ENCODE measurements at places on chromosomes 16 and 17.

DNA sequence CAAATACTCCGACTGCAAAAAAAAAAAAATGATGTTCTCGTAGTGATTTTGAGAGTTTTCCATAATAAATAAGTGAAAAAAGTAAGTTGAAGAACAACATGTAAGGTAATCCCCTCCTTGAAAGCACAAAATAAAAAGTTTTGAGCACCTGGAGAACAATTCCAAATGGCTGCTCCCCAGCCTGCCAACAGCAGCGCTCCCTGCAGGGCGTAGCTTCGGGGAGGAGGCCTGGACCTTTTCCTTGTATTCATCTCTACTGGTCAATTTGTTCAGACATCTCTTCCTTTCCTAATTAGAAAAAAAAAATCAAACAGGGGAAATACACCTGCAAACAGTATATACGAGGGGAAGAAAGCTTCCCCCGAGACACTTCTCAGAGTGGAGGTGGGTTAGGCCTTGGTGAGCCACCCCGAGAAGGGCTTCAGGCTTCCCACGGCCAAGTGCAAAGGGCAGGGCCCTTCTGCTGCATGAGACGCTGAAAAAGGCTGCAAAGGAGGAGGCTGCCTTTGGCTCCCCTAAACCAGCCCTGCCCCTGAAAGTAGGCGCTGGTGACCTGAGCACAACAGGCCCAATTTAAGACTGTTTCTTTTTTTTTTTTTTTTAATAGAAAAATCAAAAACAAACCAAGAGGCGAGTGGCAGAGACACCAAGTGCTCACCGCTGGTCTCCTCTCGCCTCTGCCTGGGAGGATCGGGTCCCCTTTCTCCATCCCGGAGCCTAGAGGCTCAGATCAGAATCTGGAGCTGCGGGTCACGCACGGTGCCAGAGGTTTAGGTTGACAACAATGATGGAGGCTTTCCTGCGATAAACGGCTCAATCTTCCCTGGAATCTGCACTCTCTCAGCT is 193.1 kb upstream of the FOXF1 start:
- no peak for DNase-seq

DNA sequence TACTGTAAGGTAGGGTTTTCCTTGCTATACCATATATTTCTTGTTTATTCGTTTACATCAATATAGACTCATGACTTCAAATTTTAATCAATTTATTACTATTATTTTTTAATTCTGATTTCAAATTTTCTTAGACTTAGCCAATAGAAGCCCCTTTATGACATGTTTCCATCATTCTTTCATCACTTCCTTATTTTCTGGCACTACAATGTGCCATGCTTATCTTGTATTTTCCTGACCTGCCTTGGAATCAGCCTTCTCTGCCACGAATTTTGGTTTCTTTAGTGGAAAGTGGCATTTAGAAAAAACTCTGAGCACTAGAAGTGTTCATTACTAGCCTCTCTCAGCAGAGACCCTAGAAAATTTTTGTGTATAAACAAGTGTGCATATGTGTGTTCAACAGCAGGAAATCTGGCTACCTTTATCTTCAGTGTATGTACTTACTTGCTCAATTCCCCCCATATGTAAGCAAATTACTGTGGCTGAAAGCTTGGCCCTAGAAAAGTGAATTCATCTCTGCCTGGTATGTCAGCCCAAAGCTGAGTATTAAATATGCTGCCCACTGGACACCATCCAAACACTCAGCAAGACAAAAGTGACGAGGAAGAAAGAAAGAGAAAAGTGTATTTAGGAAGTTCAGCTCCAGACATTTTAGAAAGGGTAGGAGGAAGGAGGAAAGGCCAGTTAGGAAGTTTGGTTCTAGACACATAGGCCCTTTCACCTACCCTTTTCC is 4.0 kb downstream of the STXBP4 start:
- no peak for DNase-seq

DNA sequence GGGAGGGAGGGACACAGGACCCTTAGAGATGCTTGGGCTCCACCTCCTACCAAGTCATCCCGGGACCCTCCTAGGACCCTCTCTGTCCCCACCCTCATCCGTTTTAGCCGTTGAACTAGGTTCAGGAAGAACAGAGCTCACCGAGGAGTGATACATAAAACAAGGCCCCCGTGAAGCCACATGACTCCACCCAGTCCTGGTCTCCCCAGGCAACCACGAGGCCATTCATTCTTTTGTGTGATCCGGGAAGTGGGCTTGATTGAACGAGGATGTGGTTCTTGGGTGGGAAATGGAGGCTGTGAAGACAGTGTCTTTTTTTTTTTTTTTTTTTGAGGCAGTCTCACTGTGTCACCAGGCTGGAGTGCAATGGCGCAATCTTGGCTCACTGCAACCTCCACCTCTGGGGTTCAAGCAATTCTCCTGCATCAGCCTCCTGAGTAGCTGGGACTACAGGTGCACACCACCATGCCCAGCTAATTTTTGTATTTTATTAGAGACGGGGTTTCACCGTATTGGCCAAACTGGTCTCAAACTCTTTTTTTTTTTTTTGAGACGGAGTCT is 14.8 kb downstream of the TRARG1 start:
- peak; percentile 28 for DNase-seq

DNA sequence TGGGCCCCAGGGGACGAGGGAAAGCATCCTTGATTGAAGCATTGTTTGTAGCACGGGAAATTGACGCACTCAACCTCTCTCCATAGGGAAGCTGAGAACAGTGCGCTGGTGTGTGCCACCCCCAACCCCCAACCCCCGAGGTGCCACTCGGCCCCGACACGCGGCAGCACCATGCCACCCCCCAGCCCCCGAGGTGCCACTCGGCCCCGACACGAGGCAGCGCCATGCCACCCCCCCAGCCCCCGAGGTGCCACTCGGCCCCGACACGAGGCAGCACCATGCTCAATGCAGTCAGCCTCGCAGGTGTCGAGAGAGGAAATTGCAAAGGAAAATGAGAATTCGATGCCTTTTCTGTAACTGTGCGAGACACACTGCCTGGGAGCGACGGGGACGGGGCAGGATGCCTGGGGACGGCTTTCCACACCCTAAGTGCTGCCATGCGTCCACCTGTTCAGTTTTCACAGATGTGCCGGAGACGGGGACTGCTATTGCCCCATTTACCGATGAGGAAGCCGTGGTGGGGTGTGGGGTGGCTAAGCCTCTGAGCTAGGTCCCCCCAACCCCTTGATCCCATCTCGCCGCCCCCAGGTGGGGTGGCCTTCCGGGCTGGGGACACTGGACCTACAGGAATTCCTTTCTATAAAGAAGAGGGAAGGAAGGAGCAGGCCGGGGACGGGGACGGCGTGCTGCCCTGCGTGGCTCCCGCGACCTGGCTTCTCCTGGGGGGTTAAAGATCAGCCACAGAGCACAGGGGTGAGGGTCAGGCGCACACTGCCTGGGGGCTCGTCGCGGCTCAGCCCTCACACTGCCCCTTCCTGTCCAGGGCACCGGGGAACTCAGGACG is 9.8 kb downstream of the CBFA2T3 start:
- no peak for DNase-seq

DNA sequence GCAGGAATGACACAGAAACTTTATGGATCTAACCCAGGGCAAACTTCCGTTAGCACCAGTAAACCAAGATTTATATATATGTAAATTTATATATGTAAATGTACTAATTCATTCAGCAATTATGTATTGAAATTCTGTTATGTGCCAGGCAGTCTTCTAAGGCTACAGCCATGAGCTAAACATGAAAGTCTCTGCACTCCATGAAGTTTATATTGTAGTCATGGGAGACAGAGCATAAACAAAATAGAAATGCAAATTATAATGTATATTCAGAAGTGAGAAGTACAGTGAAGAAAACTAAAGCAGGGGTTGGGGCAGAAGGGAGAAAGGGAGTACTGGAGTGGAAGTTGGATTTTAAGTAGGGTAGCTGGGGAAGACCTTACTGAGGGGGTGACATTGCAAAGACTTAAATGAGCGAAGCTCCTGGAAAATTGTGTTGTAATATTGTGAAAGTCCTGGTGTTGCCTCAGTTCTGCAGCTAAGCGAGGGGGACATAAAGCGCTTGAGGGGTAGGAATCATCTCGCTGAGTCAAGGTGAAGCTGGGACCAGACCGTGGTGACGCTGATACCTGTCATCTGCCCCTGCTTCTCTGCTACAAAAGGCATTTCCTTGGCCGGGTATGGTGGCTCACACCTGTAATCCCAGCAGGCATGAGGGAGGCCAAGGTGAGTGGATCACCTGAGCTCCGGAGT is 64.8 kb downstream of the YPEL2 start:
- no peak for DNase-seq

DNA sequence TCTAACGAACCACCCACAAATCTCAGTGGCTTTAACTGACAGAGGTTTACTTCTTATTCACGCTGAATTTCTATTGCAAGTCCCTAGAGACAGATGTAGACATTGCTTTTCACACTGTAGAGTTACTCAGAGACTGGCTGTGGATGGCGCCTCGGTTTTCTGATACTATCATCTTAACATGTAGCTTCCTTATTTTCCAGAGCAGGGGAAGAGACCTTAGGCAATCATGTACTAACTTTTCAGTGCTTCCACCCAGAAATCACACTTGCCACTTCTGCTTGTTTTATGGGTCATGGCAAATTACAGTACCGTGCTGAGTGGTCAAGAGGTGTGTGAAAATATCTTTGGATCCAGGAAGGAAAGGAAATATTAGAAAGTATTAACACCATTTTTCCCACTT is 65.4 kb downstream of the MAF start:
- no peak for DNase-seq

- DNase-seq, result no peak
Observed at GRCh38 chr17:63647936-63648335, 25.7 kb downstream of the MAP3K3 start.

- DNase-seq, result peak; percentile 83
Observed at GRCh38 chr16:85819245-85819644, 19.8 kb downstream of the COX4I1 start.

DNA sequence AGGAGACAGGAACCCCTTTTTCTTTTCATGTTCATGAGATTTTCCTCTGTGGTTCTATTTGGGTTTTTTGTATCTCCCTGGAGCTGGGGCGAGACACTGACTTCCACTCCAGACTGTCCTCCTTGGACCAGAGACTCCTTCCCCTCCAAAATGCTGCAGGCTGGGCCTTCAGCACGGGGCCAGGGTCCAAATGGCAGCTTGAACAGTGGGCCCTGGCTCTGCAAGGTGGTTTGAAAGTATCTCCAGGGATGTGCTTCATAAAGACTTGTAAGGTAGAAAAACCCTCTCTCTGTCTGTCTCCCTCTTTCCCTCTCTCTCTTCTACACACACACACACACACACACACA is 236.1 kb downstream of the ZNF423 start:
- no peak for DNase-seq

- DNase-seq, result no peak
Observed at GRCh38 chr16:57261806-57262205, 16.7 kb downstream of the ARL2BP start.

GRCh38 chr16:86945166-86945900 is 367.0 kb downstream of the FOXL1 start:
- DNase-seq, result no peak

GRCh38 chr17:7312432-7313087 is 2.6 kb downstream of the GPS2 start:
- DNase-seq, result no peak

DNA sequence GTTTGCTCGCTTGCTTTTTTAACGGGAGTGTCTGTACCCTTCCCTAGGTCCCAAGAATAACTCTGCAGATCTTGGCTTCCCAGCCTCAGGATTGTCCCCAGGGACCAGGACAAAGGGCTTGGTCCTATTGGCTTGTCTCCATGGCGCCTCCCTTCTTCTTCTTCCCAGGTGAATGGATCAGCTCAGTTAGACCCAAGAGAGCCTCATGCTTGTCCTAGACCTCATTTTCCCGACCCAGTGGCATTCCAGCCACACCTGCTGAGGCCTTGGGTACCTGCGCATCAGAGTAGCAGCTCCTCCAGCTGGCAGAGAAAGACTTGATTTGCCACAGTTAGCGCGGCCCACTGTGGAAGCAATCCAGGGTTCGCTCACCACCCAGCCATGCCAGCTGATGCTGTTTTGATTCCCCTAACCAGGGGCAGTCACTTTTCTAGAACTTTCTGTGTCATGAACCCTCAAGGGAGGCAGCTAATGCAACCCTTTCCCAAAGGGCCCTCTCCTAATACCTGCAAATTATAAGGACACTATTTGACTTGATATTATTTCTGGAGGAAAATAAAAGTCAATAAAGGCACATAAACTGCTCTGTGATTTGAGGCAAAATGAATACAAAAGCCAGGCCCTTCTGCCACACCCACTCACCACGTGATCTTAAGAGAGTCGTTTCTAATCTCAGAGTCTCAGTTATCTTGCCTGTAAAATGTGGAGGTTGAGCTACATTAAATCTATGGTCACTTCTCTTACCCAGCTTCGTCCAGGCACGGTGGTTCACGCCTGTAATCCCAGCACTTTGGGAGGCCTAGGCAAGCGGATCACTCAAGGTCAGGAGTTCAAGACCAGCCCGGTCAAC is 13.9 kb downstream of the GPR142 start:
- peak; percentile 45 for DNase-seq

GRCh38 chr17:73625991-73626673 is 18.1 kb downstream of the SDK2 start:
- no peak for DNase-seq

DNA sequence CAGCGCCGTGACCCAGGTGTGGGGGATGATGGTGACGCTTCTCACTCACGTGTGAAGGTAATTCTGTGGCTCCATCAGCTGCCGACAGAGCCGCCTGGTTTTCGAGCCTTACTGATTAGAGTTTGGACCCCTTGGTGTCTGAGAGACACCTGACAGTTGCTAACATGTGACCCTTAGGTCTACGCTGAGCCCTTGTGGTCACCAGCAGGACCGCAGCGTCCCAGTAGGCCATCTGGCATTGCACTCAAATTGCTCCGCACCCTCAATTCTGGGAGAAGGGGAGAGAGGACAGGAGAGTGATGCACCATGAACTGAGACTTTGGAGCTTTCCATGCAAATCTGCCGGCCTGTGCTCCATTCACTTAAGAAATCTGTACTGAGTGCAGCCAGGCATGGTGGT is 2.5 kb downstream of the FLYWCH1 start:
- DNase-seq, result no peak

DNA sequence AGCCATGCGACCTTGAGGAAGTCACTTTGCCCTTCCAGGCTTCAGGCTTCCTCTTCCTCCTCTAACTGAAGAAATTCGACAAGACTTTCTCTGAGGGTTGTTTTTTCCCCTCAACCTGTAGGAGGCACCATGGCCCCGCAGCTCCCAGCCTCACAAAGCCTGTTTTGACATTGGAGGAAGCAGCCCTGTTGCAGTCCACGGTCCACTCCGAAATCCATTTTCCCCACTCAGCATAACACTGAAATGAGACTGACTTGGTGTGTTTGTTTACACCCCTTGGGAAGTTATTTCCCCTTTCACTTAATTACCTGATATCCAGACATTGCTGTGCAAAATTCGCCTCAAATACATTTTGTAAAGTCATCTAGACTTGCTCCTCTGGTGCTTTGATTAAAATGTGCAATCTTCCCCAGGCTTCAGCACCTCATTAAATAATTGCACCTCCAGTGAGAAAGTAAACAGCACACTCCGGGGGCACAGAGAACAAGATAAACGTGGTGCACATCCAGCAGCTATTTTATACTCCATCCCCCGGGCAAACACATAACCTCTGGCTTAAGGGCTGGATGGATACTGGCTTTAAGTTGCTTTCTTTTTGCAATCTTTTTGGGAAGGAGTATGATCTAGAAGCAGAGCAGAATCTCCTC is 41.4 kb upstream of the PIRT start:
- DNase-seq, result peak; percentile 46
